ENCODE measurements at places on chromosomes 7 and 10. TPM values are rescaled to one million over a fixed set of nuclear protein-coding genes. Genes with fewer than 3 reads are reported as not detected.

DNA sequence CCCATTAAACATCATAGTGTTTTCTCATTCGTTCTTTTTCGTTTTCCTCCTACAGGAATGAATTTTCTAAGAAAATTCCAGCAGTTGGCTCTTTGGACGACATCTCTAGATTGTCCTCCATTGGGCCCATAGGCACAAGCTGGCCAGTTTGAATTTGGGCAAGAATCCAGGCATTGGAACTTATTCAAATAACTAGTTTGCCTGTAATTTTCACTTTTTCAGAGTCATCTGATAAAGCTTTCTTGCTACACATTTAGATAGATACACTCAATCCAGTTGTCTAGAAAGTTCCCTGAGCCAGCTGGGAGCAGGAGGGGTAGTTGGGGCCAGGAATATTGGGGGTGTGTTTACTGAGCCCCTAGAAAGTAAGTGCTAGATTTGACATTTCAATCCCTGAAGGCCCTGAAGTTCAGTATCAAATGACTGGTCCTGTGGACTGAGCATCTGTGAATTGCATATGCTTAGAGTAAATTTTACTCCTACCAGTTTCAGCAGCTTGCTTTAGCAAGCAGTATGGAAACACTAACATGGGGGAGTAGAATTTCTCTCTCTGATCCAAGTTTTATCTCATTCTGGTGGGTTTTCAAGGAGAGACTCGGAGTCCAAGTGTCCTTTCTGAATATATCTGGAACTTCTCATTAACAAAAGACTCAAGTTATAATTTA is 5.2 kb downstream of the EGFR start:
- DNase-seq, result no peak

DNA sequence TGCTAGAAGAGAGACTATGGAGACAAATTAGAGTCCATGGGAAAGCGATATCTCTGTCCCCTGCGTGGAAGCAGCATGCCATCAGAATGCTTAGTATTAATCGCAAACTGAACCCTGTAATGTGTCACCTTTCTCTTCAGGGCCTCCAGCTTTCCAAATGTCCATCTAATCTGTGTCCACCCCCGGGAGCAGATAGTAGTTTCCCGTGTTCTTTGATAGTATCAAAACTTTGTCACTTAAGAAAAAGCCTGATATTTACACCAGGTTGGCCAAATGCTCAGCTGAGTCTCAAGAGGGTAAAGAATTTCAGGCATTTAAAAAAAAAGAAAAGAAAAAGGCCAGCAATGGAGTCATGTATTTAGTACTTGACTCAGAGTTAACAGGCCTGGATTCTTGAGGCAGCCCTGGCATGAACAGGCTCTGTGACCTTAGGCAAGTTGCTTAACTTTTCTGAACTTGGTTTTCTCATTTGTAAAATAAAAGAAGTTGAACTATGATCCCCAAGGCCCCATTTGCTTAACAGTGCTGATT is 10.4 kb upstream of the GSAP start:
- DNase-seq, result no peak

DNA sequence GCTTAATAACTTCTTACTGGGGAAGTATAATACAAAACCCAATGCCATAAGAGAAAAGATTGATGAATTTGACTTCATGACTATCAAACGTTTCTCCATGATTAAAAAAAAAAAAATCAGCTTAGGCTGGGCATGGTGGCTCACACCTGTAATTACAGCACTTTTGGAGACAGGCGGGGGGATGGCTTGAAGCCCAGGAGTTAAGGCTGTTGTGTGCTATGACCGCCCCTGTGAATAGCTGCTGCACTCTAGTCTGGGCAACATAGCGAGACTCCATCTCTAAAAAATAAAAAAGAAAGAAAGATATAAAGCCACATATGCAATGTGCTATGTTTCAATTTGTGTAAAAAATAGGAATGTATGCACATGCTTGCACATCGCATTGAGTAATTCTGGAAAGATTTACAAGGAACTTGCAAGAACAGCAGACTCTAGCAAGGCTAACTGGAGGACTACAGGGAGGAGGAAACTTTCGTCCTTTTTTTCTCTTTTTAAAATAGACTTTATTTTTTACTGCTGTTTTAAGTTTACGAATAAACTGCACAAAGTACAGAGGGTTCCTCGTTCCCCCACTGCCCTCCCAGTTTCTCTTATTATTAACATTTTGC is 10.3 kb upstream of the RARRES2 start:
- no peak for DNase-seq

DNA sequence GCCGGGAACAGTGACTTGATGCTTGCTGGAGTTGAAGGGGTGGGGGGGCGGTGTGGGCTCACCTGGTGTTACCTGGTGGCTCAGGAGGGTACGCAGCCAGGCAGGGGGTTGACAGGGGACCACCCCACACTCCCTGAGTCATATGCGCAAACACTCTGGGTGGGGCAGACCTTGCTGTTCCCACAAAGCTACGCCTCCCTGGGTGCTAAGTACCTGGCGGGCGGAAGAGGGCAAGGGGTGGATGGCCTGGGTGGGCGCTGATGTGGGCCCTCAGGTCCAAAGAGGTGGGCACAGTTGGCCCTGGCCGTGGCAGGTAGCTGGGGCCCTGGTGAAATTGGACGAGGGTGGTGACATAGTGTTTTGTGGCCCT is 13.9 kb downstream of the STX1A start:
- no peak for DNase-seq

- no peak for DNase-seq
Observed at GRCh38 chr10:85791818-85792532, 574.6 kb downstream of the GRID1 start.

DNA sequence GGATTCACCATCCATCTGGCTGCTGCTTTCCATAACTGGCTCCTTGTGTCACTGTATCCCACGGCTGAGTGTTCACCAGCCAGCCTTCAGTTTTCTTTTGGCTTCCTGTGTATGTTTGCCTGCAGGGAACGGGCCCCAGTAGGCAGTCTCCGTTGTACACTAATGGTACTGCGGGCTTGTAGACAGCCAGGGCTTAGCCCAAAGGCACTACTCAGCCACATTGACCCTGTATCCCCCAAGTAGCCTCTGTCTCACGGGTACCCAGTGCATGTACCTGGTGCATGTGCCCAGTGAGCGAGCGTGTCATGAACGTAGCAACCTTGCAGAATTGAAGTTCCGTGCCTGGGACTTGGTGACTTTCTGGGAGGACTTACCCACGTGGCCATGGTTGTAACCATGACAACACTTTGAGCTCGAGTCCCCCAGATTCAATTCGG is 6.1 kb downstream of the PFKFB3 start:
- DNase-seq, result no peak

DNA sequence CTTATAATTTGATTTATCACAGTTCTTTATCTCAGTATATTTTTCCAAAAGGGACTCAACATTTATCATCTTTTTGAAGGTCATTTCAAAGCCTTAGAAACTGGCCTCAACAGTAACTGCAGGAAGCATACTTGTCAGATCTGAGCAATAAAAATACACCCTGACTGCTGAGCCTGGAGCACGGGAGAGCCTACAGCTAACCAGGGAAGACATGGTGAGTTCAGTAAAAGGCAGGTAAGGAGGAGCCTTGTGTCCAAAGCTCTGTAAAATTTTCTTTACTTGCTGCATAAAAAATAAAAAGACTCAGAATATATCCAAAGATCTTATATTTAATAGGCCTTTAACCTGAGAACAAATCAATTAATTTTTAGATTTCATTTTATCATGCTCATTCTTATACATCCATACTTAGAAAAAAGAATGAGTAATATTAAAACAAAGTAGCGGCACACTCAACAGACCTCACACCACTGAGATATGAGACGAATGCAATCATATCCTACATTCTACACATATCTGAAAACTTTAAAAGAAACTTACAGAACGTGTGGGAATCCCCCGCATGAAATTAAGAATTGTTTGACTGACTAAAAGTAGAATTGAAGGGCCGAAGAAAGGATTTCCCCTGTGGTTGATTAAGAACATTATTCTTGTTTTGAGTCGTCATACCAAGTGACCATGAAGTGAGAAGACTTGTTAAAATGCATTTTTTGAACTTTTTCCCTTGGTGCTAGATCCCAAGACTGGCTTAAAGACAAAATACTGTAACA is 296.4 kb upstream of the MKLN1 start:
- no peak for DNase-seq

- no peak for DNase-seq
Observed at GRCh38 chr10:112389271-112389822, 15.4 kb downstream of the ACSL5 start.

DNA sequence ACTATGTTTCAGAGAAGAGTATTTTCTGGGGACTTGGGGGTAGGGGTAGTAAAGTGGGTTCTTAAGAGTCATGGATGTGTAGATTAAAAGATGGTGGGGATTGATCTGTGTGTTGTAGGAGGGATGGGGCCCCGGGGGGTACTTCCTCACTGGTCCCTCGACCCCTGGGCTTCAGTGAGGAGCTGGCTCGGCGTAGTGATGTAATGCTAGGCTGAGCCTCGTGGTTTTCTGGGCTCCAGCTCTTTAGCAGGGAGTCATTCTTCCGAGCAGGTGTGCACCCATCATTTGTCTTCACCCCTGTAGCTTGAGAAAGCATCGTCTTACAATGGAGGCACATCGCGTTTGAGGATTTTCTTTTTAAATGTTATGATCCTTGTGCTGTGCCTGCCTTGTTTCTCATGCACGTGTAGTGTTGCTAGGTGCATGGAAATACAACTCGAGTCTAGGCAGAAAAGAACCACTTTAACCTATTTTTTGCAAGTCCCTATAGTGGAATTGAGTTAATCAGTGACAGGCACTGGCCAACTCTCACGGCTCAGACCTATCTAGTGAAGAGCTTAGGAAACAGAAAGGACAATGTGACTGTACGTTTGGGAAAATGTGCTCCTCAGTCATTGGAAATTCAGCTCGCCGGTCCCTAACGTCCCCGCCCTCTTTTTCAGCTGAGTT is 106.1 kb upstream of the BTBD16 start:
- DNase-seq, result no peak

DNA sequence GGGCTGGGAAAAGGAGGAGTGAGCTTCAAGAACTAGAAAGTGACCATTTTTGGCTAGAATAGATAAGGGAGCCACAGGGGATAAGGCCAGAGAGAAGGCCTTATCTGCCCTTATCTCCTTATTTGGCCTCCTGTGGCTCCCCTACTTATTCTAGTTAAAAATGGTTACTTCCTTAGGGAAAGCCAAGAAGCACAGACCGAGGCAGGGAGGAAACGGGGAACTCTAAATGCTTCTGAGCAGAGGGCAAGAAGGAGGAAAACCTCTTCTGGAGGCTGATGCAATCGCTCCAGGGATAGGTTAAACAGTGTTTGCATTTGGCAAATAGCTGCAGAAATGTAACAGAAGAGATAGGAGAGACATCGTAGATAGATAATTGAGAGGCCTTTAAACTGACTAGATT is 18.6 kb downstream of the NRP1 start:
- no peak for DNase-seq

- no peak for DNase-seq
Observed at GRCh38 chr10:97977673-97978072, 52.7 kb downstream of the CRTAC1 start.

GRCh38 chr10:36188461-36188860 is 546.4 kb upstream of the FZD8 start:
- DNase-seq, result no peak

GRCh38 chr10:86186633-86187032 is 180.0 kb downstream of the GRID1 start:
- no peak for DNase-seq

DNA sequence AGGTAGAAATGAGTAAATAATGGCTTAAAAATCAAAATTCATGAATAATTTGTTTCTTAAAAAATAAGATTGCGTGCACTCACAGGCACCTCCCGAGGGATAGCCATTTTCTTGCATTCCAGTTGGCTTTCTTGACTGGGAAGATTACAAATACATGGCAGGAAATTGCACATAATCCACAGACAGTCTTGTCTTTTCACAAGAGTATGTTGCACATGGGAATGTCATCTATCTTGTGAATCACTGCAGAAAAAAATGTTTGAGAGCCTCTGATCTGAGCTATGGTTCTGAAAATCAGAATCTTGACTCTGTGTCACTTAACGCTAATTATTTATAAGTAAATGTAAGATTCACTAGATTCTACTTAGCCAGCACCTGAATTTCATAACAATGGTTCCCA is 74.1 kb upstream of the PRKG1 start:
- no peak for DNase-seq

DNA sequence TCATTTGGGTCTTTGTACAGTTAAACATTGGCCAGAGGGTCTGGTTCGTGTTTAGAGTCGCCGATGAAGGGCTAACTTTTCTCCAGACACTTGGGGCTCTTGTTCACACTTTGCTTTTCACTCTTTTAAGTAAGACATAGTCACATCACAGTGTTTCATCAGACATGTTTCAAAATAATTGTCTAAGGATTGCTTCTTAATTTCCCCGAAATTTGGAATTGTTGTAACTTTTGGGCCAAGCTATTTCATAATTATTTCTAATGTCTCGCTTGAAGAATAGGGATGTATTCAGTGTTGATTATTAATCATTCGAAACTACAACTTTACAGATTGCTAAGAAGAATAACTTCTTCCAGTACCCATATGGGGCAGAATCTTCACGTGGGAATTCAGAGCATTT is 92.8 kb downstream of the TCF7L2 start:
- DNase-seq, result no peak

EN2 gene
- polyA plus RNA-seq, result 0.03 TPM

GHRHR gene
- polyA plus RNA-seq, result 0.33 TPM

MPP7 gene
- polyA plus RNA-seq, result 8.8 TPM

CAMK2G gene
- polyA plus RNA-seq, result 32.6 TPM

OTUD1 gene
- polyA plus RNA-seq, result 23.8 TPM

RBAK gene
- 28.8 TPM for polyA plus RNA-seq

KLF14 gene
- polyA plus RNA-seq, result 0.76 TPM

Measured in left kidney (tissue), 8 donors.